ENCODE measurements at places on chromosomes 7 and 10. TPM values are rescaled to one million over a fixed set of nuclear protein-coding genes. Genes with fewer than 3 reads are reported as not detected.

DNA sequence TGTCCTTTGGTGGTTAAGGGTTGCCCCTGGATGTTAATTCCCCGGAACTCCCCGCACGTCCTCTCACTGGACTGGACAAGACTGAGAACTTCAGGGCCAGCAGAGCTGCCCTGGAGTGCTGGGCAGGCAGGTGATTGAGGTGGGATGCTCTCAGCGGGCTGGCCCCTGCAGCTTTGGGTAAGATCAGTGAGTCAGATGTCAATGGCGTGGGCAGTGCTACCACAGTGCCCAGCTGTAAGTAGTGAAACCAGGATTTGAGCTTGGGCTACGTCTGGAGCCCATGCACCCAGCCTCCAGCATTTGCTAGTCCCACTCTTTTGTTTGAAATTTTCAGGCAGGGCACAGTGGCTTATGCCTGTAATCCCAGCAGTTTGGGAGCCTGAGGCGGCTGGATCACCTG is 6.7 kb upstream of the SEPHS1 start:
- no peak for DNase-seq

DNA sequence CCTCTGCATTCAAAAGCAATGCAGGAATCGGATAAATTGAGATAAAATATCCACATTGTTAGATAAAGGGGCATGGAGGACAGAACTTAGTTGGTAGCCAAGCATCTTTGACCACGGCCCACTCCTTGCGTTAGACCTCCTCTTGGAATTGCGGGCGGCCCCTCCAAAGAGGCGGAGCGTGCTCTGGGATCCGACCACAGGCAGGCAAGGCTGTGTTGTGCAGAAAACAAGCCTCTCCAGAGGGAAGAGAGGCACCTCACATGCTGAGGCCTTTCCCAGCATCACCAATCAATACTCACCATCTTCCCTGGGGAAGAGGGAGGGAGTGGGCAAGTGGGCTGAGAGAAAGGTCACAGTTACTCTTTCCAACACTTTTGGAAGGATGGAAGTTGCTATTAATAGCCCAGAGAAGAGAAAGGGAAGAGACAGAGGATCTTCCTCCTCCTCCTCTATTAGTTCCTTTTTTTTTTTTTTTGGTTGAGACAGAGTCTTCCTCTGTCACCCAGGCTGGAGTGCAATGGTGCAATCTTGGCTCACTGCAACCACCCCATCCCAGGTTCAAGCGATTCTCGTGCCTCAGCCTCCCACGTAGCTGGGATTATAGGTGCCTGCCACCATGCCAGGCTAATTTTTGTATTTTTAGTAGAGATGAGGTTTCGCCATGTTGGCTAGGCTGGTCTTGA is 49.7 kb upstream of the NRF1 start:
- DNase-seq: no peak

GRCh38 chr7:68994841-68995240 is 603.4 kb upstream of the AUTS2 start:
- no peak for DNase-seq

DNA sequence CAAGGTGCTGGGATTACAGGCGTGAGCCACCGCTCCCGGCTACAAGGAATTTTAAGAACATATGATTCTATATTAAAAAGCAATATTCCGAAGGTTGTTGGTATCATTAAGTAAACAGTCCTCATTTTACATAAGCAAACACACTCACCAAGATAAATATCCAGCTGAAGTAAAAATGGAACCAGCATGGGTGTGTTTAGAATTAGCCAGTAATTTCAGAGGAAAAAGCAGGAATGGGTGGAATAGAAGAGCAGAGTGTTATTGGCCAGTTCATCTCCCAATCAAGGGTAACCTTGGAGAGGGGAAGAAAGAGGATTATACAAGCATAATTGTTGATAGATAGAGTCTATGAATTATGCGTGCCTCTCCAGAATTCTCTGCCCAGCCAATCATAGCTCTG is 31.7 kb upstream of the MAT1A start:
- no peak for DNase-seq

GRCh38 chr7:5827755-5828154 is 46.3 kb upstream of the RNF216 start:
- DNase-seq: no peak

GRCh38 chr10:63574011-63574410 is 52.8 kb downstream of the REEP3 start:
- no peak for DNase-seq

KIAA1217 gene
- total RNA-seq: 33.3 TPM

Data from right atrium auricular region (tissue), 2 donors.